ENCODE measurements at places on chromosomes 6 and 20.

DNA sequence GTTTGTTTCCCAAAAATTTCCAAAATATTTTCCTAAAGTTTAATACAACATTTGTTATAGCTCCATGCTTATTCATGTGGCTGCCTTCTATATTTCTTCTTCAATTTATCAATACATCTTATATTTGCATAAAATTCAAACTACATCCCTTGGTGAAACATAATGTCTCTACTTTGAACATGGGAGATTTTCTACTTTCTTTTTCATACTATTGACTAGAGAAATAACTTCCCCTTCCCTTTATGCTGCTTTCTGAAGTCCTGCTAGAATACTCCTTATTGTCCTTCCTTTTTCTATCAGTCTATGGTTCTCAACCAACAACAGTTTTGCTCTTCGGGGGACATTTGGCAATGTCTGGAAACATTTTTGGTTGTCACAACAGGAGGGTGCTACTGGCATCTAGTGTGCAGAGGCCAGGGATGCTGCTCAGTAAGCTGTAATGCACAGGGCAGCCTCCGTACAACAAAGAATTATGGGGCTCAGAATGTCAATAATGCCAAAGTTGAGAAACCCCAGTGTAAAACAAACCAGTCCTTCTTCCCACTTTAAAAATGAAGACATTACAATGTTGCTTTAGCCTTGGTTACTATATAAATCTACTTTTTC lies 29.9 kb downstream of the MKKS start:
- DNase-seq = no peak

GRCh38 chr6:143675946-143676345 lies 1.8 kb upstream of the PHACTR2 start:
- no peak for DNase-seq

DNA sequence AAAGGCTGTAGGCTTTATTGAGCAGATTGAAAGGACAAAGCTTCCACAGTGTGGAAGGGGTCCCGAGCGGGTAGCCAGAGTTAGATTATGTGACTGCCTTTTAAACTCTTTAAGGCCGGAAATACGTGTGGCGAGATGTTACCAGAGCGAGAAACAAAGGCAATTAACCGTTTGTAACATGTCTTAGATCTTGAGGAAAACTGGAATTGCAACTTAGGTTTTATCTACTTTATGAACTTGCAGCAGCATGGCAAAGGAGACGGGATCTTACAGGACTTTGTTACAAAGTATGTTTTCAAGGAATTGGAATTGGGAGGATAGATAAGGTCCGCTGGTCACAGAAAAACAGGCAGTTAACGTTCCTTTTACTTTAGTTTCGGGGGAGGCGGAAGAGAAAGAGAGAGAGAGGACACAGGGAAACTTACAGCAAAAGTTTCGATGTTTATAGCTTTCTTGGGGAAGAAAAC lies 594.7 kb upstream of the ADGRB3 start:
- DNase-seq = no peak

- no peak for DNase-seq
These were observed 31.0 kb downstream of the IBTK start for GRCh38 chr6:82216549-82216948.

GRCh38 chr6:30687659-30688431 lies 1.4 kb upstream of the PPP1R18 start:
- DNase-seq = no peak

GRCh38 chr6:144193181-144193580 lies 42.9 kb downstream of the STX11 start:
- no peak for DNase-seq

- no peak for DNase-seq
These were observed 9.2 kb upstream of the BPIFB6 start for GRCh38 chr20:33022289-33022688.

DNA sequence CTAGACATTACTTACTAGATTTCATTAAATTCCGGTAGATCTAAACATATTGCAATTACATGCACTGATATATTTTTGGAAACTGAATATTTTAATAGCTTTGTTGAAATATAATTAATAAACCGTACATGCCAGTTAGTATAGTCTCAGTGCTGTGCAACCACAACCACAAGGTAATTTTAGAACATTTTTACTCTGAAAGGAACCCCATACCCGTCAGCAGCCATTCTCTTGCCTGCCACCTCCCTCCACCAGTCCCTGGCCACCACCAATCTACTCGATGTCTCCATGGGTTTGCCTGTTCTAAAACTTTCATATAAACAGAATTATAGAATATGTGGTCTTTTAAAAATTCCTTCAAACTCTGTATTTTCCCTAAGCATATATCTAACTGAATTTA lies 293.9 kb downstream of the THBS2 start:
- DNase-seq = no peak
